ENCODE measurements at places on chromosomes 5 and 9. TPM values are rescaled to one million over a fixed set of nuclear protein-coding genes. Genes with fewer than 3 reads are reported as not detected.

CD14 gene
- total RNA-seq: 8.8 TPM

PCDHB10 gene
- 0.28 TPM for total RNA-seq

KIF24 gene
- 0.55 TPM for total RNA-seq

FST gene
- total RNA-seq: 68.3 TPM

MTMR12 gene
- total RNA-seq: 9.8 TPM

SLC22A4 gene
- 0.83 TPM for total RNA-seq

RMI1 gene
- total RNA-seq: 3.2 TPM

PRDM9 gene
- not detected for total RNA-seq

LHX2 gene
- total RNA-seq: not detected

PCDHA1 gene
- under 0.01 TPM for total RNA-seq

PLCXD3 gene
- total RNA-seq: under 0.01 TPM

SQSTM1 gene
- total RNA-seq: 1,060 TPM

APBA1 gene
- total RNA-seq: 7.1 TPM

OR13D1 gene
- not detected for total RNA-seq

PCDHA12 gene
- total RNA-seq: 0.09 TPM

ANKRD20A1 gene
- under 0.01 TPM for total RNA-seq

DDX4 gene
- total RNA-seq: not detected

TPD52L3 gene
- not detected for total RNA-seq

PCDHA13 gene
- total RNA-seq: under 0.01 TPM

IL3 gene
- total RNA-seq: not detected

PALM2AKAP2 gene
- total RNA-seq: 9.7 TPM

DNM1 gene
- total RNA-seq: 9.6 TPM

LHX3 gene
- not detected for total RNA-seq

CCL28 gene
- total RNA-seq: 0.43 TPM

SNCB gene
- not detected for total RNA-seq

IFNK gene
- total RNA-seq: not detected

SET gene
- 567 TPM for total RNA-seq

SLC6A7 gene
- total RNA-seq: not detected

OR1J4 gene
- total RNA-seq: not detected

SRA1 gene
- 53.0 TPM for total RNA-seq

ARHGEF39 gene
- total RNA-seq: 0.09 TPM

N4BP3 gene
- total RNA-seq: 0.71 TPM

RIGI gene
- total RNA-seq: 5.3 TPM

CYLC2 gene
- total RNA-seq: not detected

PCDHGA4 gene
- 4.5 TPM for total RNA-seq

PRUNE2 gene
- total RNA-seq: 9.2 TPM

HTR4 gene
- not detected for total RNA-seq

SYK gene
- under 0.01 TPM for total RNA-seq

PCDHB11 gene
- total RNA-seq: 0.18 TPM

IQGAP2 gene
- 24.0 TPM for total RNA-seq

C5orf47 gene
- total RNA-seq: not detected

ACOT12 gene
- 0.74 TPM for total RNA-seq

SPATA31C1 gene
- not detected for total RNA-seq

ACSL6 gene
- 0.09 TPM for total RNA-seq

DBH gene
- not detected for total RNA-seq

SLC46A2 gene
- not detected for total RNA-seq

NUTM2G gene
- total RNA-seq: not detected

F12 gene
- 0.18 TPM for total RNA-seq

ADAMTS13 gene
- 1.00 TPM for total RNA-seq

IFNA13 gene
- not detected for total RNA-seq

MPDZ gene
- 47.5 TPM for total RNA-seq

TMEM252 gene
- total RNA-seq: not detected

NEUROG1 gene
- not detected for total RNA-seq

IL5 gene
- total RNA-seq: not detected

GMCL2 gene
- not detected for total RNA-seq

PCDHB9 gene
- total RNA-seq: 0.09 TPM

CFAP157 gene
- 0.09 TPM for total RNA-seq

RNF180 gene
- 0.74 TPM for total RNA-seq

GFPT2 gene
- total RNA-seq: 66.0 TPM

All from smooth muscle cell of bladder (primary cell).